H54 (cell line): ENCODE measurements at places on chromosomes 12 and 14.

DNA sequence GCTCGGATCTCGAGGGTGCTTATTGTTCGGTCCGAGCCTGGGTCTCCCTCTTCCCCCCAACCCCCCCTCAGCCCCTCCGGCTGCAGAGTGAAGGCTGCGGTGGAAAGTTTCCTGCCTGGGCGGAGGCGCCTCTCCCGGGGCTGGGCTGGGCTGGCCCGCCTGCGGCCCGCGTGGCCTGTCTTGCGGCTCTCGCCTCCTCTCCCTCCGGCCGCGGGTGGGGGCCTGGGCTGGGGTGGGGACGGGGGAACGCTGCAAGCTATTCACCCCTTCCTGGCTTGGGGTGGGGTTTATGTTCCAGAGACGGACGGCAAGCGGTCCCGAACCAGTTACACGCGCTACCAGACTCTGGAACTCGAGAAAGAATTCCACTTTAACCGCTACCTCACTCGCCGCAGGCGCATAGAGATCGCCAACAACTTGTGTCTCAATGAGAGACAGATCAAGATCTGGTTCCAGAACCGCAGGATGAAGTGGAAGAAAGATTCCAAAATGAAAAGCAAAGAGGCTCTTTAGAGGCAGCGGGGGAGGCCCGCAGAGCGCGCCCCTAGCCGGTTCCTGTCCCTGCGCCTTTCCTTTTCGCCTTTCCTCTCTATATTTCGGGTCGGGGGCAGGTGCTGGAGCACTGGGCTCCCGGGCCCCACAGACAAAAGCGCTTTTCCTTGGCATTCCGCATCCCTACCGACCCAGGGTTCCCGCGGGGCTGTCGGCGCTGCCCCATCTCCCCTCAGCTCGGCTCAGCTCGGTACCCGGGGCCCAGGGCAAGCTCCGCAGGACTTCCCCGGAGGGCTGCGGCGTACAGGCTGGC is 1.3 kb downstream of the HOXC5 start:
- DNase-seq = no peak

DNA sequence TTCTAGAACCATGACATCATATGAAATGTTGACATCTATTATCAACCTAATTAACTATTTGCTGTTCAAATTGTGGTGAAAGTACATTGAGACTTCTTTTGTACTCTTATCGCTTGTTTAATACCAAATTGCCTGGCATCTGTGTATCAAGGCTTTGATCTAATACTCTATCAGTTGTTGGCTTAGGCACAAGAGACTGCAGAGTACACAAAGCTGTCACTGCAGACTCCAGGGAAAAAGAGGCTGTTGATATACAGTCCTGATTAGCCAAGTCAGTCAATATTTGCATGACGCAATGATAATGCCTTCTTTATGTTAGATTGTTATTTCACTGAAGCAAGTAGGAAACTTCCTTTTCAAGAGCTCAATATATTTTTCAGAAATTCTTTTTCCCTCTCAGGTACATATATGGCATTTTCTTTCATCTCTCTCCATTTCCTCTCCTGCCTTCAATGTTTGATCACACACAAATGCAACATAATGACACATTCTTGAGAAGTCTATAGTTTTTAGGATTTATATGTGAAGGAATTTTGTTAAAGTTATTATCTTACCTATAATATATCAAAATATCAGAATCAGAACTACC is 32.3 kb upstream of the PTCSC3 start:
- no peak for DNase-seq

- DNase-seq = no peak
These were observed 105.4 kb downstream of the ITPR2 start for GRCh38 chr12:26727482-26728204.

GRCh38 chr12:72839696-72840095 is 567.5 kb downstream of the TRHDE start:
- no peak for DNase-seq

GRCh38 chr12:54719691-54720090 is 71.5 kb upstream of the DCD start:
- DNase-seq = no peak

- no peak for DNase-seq
These were observed 104.8 kb downstream of the RIMBP2 start for GRCh38 chr12:130611026-130611905.

DNA sequence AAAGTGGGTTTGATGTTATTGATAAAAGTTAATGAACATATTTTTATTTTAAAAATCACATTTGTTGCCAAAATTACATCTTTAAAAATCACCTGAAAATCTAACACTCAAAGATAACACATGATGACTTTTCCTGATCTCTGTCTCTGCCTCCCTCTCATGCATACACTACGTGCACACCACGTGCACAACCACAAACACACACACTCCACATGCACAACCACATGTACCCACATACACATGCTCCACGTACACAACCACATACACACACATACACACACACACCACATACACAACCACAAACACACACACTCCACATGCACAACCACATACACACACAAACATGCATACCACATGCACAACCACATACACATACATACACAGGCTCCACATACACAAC is 61.8 kb upstream of the TMEM132C start:
- no peak for DNase-seq

DNA sequence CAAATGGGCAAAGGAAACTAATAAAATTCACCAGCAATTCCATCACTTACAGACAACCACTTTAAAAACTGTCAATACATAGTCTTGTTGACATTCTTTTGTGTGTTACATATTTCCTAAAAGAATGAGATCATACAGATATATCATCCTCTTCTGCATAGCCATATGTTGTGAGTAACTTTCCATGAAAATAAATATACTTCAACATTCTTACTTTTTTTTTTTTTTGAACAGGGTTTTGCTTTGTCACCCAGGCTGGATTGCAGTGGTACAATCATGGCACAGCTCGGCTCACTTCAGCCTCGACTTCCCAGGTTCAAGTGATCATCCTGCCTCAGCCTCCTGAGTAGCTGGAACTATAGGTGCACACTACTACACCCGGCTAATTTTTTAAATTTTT is 20.9 kb downstream of the ZC2HC1C start:
- no peak for DNase-seq

DNA sequence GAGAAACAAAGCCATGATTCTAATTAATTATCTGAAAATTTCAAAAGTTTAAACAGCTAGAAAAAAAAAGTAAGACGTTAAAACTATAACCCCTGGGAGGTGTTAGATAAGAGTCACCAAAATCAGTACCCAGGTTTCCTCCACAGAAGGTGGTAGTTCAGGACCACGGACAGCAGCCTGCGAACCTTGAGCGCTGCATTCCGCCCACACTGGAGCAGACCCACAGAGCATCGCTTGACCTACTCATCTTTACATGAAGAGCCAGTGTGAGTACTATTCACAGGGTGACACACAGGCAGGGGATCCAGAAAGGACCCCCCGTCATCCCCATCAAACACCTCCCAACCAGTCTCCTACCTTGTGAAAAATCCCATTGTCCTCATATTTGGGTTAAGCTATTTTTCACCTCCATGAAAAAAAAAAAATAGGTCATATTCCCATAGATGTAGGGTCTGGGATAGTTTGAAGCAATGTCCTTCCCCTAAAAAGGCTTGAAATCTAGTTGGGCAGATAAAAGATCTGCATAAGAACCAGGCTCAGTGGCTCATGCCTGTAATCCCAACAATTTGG is 8.8 kb upstream of the CHGA start:
- no peak for DNase-seq

GRCh38 chr14:35155962-35156361 is 33.6 kb downstream of the PRORP start:
- DNase-seq = no peak

DNA sequence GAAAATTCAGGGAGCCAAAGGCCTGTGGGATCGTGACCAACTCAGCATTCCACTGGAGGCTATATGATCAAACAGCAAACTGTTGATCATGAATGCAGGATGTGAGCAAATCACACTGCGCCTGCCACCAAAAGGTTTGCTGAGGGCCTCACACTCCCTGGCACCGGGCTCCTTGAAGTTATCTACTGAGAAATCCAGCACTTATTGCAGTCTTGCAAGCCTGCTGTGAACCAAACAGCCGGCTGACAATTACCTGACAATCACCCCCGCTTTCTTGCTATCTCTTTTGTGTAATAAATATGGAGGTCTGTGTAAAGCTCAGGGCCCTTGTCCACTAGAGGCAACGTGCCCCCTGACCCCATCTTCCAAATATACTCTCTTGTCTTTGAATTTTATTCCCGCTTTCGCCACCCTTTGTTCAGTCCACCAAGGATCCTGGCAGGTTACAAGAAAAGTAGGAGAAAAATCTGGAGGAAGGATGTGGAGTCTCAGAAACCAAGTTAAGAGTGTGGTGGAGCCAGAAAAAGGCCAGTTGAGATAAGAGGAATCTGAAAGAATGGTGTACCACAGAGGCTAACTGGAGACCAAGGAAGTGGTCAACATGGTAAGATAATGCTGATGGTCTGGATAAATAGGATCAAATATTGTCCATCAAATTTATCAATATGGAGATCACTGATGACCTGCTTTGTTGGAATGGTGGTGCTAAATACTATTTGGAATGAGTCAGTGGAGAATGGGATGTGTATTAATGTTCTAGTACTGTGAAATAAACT is 229.2 kb downstream of the ALX1 start:
- DNase-seq = no peak

- DNase-seq = no peak
These were observed 117.5 kb downstream of the UNC79 start for GRCh38 chr14:93548102-93548843.

DNA sequence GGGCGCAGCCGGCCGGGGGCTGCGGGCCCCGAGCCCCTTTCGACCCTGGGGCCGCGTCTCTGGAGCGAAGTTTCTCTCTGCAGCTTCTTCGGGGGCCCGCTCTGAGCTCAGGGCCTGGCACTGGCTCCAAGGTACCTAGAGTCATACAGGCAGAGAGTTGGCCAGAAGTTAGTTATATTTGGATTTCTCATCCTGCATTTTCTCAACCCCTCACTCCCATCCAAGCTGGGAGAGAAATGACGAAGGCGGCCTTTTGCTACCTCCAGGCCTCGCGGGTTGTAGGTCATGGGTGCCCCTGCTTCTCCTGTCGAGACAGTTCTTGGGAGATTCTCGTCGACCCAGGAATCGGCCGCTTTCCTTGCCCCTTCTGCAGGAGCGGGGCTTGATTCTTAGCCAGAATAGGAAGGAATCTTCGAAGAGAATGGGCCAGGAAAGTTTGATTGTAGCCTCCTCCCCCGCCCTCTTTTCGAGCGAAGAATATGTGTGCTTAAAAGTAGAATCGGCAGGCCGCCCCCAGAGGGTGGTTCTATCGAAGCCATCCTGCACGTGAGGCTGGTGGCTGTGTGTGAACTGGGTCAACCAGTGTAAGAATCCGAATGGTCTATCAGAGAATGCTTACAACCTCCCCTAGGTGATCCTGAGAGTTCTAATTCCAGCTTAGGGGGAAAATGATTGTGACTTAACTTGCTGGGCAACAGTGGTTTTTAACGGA is 785 bp downstream of the MLEC start:
- no peak for DNase-seq

- no peak for DNase-seq
These were observed 377.4 kb downstream of the NAV3 start for GRCh38 chr12:78208092-78208491.

DNA sequence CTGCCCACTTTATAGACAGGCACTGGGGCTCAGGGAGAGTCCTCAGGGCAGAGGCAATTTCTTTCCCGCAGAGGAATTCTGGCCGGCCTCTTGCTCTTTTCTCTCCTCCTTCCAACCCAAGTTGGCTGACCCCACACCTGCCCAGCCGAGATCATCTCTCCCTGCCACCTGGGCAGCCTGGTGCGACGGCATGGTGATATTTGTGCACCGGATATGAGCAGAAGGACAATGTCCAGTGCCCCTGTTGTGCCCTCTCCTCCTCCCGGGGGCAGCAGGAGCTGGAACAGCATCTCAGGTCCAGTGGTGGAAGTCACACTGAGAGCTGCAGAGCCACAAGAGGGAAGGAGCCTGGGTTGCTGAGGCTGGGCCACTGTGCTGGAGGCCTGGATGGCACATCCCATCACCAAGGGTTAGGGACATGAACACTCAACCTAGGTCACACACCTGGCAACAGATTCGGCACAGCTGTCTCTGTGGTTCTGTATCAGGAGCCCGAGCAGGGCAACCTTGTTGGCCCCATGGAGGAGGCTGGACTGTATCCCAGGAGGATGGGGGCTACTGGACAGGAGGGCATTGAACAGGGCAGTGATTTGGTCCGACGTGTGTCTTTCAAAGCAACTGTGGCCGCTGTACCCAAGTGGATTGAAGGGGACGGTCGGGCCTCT is 57.7 kb upstream of the DIO3 start:
- DNase-seq = no peak

- DNase-seq = no peak
These were observed 240.8 kb upstream of the PWP1 start for GRCh38 chr12:107444771-107445170.

DNA sequence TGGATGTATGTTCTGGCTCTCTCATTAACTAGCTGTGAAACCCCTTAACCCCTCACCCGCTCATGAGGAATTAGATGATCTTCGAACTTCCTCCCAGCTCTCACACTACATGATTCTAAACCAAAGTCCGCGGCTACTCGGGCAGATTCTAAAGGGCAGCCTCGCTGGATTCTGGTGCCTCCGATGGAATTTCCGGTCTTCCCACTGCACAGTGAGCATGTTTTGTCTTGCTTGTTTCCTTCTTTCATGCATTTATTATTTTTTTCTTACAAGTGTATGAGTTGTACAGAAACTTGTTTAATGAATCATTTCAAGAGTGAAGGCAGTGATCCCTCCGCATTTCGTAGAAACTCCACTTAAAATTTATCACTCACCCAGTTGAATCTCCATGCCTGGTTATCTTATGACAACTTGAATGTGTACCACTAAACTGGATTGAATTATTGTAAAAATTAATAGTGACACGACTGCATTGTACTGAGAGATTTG is 4.5 kb upstream of the HCAR3 start:
- DNase-seq = no peak

DNA sequence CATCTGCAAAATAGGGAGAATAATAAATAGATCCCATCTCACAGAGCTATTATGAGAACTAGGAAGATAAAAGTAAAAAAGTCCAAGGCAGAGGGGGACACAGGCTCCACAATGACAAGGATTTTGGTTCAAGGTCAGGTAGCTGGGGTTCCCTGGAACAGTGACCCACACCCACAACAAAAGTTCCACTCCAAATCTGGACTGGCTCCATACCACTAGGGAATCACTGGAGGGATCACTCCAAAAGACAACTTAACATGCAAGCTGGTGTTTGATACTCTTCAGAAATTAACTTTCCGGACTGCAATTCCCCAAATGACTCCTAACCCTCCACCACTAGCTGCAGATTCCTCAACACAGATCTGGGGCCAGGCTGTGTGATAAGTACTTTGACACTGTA is 54.9 kb downstream of the ITPK1 start:
- DNase-seq = no peak

DNA sequence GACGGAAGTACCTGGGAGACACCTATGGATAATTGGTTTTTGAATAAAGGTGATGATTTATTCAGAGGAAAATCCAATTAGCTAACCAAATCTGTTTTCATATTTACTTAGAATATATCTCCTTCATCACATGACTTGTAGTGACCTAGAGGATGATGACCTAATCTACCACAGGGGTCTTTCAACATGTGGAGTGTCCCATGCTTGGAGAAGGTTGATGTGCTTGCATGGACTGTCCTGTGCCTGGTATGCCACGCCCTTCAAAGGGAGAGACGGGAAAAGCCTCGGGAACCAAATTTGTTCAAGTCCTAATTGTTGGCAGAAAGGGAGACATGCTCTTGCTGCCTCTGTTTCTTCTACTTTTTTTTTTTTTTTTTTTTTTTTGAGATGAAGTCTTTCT is 11.8 kb upstream of the PAPLN start:
- DNase-seq = no peak
